ENCODE measurements at places on chromosomes 1 and 21.

DNA sequence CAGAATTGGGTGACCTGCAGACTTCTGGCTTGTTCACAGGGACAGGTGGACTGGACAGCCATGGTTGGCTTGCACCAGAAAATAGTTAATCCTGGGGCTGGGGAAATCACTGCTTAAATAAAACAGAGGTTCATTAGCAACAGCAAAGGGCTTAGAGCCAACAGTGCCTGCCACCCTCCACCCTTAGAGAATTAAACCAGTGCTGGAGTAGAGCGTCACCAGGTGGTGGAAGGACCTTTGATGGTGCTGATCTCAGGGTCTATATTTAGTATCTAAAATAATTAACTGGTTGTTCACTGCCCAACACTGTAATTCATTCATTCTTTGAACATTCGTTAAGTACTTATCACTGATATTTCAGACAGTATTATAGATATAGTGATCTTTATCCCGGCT lies 34.7 kb upstream of the PDE9A start:
- no peak for DNase-seq

- no peak for DNase-seq
Measured at GRCh38 chr1:209010475-209011230, 572.9 kb upstream of the CAMK1G start.

DNA sequence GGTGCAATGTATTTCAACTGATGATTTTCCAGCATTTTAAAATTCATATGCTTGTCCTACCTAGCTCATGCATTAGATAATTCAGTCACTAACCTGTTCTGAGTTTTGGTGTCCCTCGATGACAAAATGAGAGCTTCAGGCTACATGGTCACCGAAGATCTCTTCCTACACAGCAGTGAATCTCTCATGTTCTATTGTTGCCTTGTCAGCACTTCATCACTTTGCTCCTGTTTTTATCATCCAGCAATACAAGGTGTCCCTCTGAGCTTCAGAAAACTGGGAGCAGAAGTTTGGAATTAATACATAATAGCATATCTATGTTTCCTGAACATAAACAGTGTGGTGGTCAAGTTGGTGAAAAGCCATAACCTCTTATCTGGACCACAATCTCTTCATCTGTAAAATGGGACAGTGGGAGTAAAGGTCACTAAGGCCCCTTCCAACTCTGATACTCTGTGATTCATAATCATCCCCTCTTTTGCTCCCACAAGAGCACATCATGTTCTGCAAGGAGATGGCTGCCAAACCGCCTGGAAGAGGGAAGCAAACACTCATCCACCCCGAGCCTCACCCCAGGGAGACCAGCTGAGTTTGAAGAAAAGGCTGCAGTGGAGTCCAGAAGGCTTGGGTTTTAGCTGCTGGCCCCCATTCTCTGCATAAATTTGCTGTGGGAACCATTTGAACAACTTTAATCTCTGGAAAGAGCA lies 137.9 kb upstream of the F3 start:
- no peak for DNase-seq

- no peak for DNase-seq
Measured at GRCh38 chr1:35466120-35466519, 91.1 kb downstream of the KIAA0319L start.

DNA sequence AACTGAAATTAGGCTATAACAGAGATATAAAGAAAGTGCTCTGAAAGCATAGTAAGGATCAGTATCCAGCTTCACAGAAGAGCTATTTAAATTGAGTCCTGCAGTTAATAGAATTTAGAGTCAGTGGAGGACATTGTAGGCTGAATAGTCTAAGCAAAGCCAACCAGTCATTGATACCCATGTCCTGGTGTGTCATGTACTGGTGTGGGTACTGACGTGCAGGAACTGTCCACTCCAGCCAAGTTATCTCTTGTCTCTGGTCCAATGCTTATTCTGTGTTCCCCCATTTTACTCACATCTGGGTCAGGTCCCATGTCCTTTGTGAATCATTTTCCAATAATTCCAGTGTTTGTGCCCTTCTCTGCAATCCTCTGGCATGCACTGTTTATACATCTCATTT lies 90.0 kb downstream of the MACF1 start:
- no peak for DNase-seq

GRCh38 chr1:35571263-35571662 lies 1.9 kb upstream of the TFAP2E start:
- no peak for DNase-seq

DNA sequence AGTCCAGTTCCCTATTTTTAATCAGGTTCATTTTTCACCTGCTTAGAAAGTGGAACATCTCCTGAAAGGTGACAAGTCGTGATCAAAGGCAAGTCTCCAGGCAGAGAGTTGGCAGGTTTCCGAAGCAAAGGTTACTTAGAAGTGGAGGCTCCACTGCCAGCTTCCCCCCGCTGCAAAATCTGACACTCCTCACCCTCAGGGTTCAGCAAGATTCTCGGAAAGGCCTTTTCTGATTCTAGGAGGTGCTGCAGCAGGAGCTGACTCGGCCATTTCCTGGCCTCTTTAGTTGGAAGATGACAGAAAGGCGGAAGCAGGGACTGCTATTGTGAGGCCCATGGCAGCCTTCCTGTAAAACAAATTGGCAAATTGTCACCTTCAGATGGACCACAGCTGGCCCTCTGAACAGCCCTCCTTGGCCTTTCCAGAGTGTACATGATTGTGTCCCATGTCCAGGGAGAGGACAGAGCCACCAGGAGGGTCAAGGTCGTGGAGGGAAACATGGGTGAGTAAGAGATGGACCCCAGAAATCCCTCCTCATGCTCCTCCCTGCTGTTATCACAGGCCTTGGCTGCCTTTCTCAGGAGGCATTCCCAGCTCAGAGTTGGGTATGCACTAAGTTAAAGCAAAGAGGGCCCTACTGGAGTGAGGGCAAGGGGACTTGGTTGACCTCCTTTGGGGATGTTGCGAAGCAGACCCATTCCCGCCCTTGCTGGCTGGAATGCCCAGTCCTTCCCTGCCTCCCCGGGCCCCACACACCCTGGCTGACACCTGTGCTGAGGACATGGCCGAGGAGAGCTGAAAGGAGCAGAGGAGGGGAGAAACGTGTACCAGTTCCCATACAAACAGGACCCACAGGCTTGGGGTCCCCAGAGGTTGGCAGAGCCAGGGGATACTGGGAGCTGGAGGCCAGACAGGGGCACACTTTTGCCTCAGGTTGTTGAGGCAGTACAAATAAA lies 115.5 kb upstream of the IRF2BP2 start:
- DNase-seq: no peak

- DNase-seq: no peak
Measured at GRCh38 chr21:38898422-38899096, 92.8 kb downstream of the ETS2 start.

- no peak for DNase-seq
Measured at GRCh38 chr1:174028495-174028894, 6.3 kb upstream of the RC3H1 start.

- DNase-seq: no peak
Measured at GRCh38 chr1:37465593-37466517, 8.5 kb upstream of the ZC3H12A start.

DNA sequence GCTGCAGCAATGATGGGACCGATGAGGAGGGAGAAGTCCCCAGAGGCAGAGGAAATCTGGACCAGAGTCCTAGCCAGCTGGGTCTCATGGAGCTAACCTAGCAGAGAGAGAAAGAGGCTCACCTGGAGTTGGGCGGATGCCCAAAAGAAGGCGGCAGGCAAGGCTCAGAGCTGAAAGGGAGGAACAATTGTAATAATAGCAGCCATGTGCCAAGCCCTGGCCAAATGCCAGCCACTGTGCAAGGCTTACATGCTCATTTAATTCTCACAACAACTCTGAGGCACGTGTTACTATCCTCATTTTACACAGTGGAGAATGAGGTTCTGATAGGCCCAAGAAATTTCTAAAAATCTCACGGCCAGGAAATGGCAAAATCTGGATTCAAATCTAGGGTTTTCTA lies 50.0 kb upstream of the ZNF648 start:
- no peak for DNase-seq

DNA sequence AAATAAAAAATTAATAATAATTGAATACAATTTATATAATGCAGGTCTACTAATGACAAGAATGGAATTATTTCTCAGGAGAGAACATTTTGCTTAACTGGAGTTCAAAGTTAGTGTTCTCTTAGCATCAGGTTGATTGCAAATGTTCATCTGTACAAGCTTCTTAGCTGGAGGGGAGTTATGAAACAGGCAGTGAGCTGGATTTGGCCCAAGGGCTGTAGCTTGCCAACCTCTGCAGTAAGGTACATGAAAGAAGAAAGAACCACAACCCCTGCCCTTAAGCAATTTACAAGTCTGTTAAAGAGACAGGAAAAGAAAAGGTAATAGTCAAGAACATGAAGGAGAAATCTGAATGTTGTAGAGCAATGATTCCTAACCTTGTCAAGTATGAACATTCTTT lies 17.0 kb downstream of the LPGAT1 start:
- no peak for DNase-seq

DNA sequence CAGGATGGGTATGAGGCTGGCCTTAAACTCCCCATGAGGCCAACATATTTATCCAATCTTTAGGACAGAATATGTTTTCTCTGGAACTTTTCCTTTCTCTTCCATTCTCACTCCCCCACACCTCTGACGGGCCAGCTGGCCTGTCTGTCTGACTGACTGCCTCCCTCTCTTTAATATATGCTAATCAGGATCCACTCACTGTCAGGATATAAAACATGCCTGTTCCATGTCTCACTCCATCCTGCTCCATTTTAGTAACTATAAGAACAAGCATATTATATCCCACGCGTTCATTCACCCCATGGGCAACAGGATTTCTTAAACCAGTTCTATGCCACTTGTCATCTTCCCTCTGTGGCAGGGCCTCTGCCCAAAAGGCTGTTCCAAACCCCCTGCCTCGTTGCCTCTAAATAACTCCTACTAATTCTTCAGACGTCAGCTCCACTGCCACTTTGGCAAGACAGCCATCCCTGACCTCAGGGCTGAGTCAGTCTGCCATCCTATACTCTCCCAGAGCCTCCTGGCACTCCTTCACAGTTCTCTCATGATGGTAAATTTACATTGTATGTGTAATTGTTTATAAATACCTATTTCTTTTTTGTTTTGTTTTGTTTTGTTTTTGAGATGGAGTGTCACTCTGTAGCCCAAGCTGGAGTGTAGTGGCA lies 84.3 kb upstream of the SPATA6 start:
- no peak for DNase-seq

DNA sequence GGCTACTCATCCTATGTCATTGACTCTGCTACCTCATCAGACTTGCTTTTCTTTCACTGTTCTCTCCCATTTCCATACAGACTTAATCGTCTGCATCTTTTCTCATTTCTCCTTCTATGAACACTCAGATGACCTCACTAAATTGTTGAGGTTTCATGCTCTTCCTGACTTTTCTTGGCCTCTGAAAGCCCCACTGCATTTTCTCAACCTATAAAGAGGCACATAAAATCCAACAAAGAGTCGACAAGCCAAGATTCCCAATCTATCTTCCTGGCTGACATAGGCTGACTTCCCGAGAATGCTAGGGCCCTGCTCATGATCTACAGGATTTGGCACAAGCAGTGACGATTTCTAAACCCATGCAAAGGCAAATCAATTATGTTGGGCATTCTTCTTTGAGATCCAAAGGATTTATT lies 280.8 kb upstream of the DPYD start:
- DNase-seq: no peak

- DNase-seq: no peak
Measured at GRCh38 chr1:203186091-203186445, 436 bp downstream of the CHI3L1 start.

- DNase-seq: peak; percentile 20
Measured at GRCh38 chr21:36946949-36947356, 19.5 kb downstream of the HLCS start.

GRCh38 chr1:180234369-180235076 lies 4.5 kb downstream of the LHX4 start:
- peak; percentile 87 for DNase-seq

DNA sequence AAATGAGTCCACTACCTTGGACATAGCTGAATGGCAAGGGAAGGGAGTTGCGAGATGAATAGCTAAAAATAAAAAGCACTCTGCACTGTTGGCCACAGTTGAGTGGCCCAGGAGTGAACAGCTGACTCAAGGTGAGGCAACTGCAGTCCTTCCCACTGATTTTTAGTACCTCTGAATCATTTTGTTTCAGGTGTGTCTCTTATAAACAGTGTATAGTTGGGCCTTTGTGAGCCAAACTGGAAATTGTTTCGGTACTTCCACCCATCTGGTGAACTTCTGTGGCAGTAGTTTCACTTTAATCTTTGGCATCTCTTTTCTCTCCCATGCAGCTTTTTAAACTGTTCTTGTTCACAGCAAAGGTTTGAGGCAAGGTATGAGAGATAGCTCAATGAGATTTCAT lies 122.7 kb downstream of the VAV3 start:
- DNase-seq: no peak

- no peak for DNase-seq
Measured at GRCh38 chr1:115467790-115468189, 129.7 kb upstream of the NGF start.

DNA sequence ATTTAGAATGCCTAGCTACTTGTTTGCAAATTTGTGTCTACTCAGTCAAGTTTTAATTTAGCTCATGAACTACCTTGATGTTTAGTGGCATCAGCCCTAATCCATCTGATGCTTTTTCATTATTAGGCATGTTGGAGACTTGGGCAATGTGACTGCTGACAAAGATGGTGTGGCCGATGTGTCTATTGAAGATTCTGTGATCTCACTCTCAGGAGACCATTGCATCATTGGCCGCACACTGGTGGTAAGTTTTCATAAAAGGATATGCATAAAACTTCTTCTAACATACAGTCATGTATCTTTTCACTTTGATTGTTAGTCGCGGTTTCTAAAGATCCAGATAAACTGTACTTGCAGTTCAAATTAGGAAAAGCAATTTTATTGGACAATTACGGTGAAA lies 7.6 kb downstream of the SOD1 start:
- no peak for DNase-seq

DNA sequence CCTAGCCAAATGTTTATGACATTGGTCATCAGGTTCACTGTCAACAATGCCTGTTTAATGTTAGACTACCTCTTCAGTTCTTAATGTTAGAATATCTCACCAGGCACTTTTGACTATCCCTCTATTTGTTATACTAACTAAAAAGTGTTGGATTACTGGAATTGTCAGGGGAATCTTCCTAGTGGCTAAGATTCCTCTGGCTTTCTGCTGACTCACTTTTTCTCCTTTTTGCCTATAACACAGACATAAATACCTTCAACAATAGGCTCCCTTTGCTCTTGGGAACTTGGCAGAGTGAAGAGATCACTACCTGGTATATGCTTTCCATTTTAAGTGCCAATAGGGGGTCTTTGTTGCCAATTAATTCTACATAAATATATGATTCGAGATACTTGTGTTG lies 68.5 kb downstream of the TMEM200B start:
- no peak for DNase-seq

GRCh38 chr1:201731592-201731991 lies 97.4 kb upstream of the IPO9 start:
- no peak for DNase-seq

DNA sequence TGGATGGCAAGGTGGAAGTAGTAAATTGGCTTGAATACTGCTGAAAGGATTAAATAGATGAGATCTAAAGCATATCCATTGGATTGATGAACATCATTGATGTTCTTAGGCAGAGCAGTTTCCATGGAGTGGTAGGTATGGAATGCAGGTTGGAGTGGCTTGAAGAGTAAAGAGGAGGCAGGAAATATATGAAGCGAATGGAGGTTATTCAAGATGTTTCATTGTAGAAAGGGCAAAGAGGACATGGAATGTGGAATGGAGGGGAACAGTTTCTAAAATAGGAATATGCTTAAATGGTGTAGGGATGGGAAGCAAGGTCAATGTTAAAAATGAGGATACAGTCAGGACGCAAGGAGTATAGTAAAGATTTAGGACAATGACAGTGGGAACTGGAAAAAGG lies 6.1 kb downstream of the OSBPL9 start:
- DNase-seq: no peak
